ENCODE measurements at places on chromosomes 4 and X.

DNA sequence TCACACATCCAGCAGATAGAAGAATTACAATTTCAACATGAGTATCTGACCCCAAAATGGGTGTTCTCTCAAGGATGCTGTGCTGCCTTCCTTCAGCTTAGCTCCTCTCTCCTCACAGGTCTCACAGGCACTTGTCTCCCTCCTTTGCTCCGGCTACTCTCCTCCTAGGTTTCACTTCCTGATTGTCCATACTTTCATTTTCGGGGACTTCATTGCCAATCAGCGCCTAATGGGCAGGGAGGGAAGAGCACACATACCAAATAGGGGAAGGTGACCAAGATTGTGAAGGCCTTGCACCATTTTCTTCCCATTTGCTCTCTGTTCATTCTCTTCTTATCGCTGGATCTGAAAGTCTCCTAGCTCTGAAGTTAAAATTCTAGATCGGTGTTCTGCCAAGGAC, 125.4 kb upstream of the EOLA2 start:
- H3K27me3 ChIP-seq, result peaks cover 1% of the 10 kb centered on the region
- H3K36me3 ChIP-seq, result no peaks in the 10 kb centered on the region
- H3K27ac ChIP-seq, result no peak overlapping the region
- no peak overlapping the region for H3K4me3 ChIP-seq
- DNase-seq, result no peak

- H3K36me3 ChIP-seq, result no peaks in the 10 kb centered on the region
- no peak overlapping the region for H3K4me3 ChIP-seq
- peaks cover 3% of the 10 kb centered on the region for H3K27me3 ChIP-seq
- no peak for DNase-seq
- no peak overlapping the region for H3K27ac ChIP-seq
Measured at GRCh38 chrX:109350551-109350950, 131.3 kb downstream of the GUCY2F start.

DNA sequence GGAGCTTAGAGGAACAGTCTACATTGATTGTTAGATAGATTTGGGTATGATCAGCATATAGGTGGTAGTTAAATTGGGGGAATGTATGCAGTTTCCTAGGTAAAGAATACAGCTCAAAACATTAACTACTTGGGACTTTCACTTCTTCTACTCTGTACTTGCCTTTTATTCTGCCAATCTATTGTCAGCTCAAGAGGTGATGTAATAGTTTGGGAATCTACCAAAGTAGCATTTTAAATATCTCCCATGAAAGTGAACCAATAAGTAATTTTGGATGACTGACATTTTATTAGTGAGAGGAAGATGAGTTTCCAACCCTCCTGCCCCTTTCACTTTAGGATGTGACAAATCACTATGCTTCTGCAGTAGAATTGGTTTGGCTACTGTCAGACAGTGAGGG, 43.4 kb downstream of the NUDT6 start:
- H3K27me3 ChIP-seq, result peaks cover 11% of the 10 kb centered on the region
- no peak overlapping the region for H3K4me3 ChIP-seq
- DNase-seq, result no peak
- H3K36me3 ChIP-seq, result peaks cover 8% of the 10 kb centered on the region
- no peaks in the 10 kb centered on the region for H3K4me1 ChIP-seq

DNA sequence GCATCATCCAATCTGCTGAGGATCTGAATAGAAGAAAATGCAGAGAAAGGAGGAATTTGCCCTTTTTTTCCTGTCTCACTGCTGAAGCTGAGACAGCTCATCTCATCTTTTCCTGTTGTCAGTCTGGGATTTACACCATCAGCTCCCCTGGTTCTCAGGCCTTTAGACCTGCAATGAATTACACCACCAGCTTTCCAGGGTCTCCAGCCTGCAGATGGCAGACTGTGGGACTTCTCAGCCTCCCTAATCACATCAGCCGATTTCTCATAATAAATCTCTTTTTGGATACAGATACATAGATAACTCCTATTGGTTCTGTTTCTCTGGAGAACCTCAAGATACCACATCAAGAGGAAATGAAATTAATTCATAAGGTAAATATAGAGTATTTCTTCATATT, 134.6 kb upstream of the MAB21L2 start:
- DNase-seq, result no peak
- H3K27ac ChIP-seq, result no peak overlapping the region
- H3K4me1 ChIP-seq, result no peaks in the 10 kb centered on the region
- peaks cover 19% of the 10 kb centered on the region for H3K36me3 ChIP-seq
- H3K27me3 ChIP-seq, result no peaks in the 10 kb centered on the region

DNA sequence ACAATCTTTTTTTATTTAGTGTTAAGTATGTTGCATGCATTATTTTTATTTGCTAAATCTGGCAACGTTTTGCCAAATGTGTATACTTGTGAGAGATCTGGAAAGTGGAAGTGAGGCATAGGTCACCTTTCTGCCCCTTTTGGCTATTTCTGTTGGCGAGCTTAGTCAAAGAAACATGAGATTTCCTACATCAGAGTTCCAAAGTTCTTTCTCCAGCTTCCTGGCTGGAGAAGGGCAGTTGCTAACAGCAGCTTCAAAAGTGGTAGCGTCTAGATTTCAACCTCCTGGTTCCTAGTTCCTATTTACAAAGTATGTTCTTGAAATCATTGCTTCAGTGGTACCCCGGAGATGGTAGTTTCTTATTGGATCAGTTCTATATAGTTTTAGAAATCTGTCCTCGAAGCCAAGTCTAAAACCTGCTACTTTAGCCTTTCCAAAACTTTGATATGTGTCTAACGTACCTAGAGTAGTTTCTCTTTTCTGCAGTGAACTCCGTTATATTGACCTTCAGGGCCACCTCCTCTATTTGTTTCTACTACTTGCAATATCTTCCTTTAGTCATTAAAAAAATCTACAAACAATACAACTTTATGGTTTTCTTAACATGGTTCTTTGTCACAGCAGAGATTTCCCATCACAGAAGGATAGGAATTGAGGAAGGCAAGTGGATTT, 455.8 kb upstream of the FTHL17 start:
- no peak overlapping the region for H3K27ac ChIP-seq
- H3K36me3 ChIP-seq, result no peaks in the 10 kb centered on the region
- no peaks in the 10 kb centered on the region for H3K27me3 ChIP-seq

- DNase-seq, result no peak
- no peak overlapping the region for H3K4me3 ChIP-seq
- H3K27ac ChIP-seq, result no peak overlapping the region
Measured at GRCh38 chrX:14590693-14591424, 61.5 kb downstream of the GLRA2 start.

GRCh38 chrX:153502796-153503195, 8.0 kb downstream of the BGN start:
- DNase-seq, result no peak
- no peaks in the 10 kb centered on the region for H3K36me3 ChIP-seq
- H3K27ac ChIP-seq, result no peak overlapping the region
- no peak overlapping the region for H3K4me3 ChIP-seq

- H3K27ac ChIP-seq, result peak overlapping the region; percentile 6
- no peaks in the 10 kb centered on the region for H3K36me3 ChIP-seq
- H3K27me3 ChIP-seq, result no peaks in the 10 kb centered on the region
Measured at GRCh38 chrX:13377550-13377934, 57.7 kb upstream of the ATXN3L start.

- peak; percentile 48 for DNase-seq
- peak overlapping the region; percentile 9 for H3K27ac ChIP-seq
- peaks cover 20% of the 10 kb centered on the region for H3K4me1 ChIP-seq
- no peak overlapping the region for H3K4me3 ChIP-seq
Measured at GRCh38 chr4:48033825-48034413, 17.3 kb downstream of the NIPAL1 start.

GRCh38 chr4:96103086-96103485, 263.2 kb downstream of the PDHA2 start:
- H3K4me1 ChIP-seq, result no peaks in the 10 kb centered on the region
- no peaks in the 10 kb centered on the region for H3K36me3 ChIP-seq
- no peak for DNase-seq
- H3K27ac ChIP-seq, result no peak overlapping the region
- H3K4me3 ChIP-seq, result no peak overlapping the region
- no peaks in the 10 kb centered on the region for H3K27me3 ChIP-seq
